NCI-H2081 (cell line): ENCODE measurements at places on chromosomes 1 and 21.
A peak's percentile ranks its signal among the peaks of the same experiment; 100 is the strongest.

DNA sequence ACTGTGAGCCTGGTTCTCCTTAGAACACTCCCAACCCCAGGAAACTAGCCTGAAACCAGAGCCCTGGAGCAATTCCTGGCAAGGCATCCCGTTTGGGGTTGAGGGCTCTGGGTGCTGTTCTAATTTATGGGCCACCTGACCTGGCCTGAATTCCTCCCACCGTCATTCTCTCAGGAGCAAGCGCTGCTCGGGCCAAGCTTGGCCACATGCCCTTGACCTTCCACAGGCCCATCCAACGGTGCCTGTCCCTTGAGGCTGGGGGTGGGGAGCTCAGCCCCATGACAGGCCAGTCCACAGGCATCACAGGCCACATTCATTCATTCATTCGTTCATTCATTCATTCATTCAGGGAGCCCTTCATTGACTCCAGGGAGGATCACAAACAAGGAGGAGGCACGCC is 5.3 kb downstream of the PADI2 start:
- no peak for DNase-seq

DNA sequence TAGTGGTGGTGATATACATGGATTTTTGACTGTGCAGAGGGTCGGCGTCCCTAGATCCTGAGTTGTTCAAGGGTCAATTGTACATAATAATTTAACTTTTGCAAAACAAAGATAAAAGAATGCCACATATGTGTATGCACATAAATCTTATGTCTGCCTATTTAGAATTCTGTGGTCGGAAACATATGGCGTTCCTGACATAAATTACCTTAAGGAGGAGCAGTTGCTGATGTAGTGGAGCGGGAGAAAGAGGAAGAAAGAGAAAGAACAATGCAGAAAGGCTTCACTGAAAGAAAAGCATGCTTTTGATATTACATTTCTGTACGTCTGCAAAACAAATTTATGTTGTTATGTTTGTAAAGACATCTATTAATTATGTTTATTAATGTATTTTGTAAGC is 40.0 kb downstream of the S1PR1 start:
- DNase-seq, result no peak

DNA sequence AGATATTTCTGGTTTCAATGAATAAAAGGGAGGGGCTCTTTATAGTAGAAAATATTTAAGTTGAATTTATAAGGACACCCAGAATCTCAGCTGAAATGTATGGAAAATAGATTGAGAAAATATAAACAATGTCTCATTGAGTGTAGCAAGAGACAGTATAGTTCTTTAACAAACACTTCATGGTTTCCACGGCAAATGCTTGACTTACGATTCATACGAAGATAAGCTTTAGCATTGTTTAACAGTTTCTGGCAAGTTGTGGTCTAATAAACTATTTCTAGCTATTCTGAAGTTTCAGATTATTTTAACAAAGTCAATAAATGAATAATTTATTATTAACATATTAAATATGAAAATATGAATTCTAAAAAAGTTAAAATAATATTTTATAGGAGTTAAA is 1419.4 kb downstream of the KCNT2 start:
- no peak for DNase-seq

DNA sequence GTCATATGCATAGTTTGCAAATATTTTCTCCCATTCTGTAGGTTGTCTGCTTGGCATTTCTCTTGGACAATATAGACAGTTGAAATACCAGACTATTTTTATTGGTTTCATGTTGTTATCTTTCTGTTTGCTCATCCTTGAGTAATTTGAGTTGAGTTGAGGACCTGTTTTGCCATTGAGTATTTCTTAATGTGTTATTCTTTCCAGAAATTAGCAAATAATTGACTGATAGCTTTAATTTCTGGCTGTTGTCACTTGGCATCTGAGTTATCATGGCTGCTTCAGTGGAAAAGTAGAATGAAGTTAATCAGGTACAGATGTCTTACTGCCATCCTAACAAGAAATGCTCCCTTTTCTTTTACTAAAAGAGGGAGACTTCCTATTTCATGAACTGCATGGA is 264.8 kb upstream of the DUSP10 start:
- no peak for DNase-seq

- DNase-seq, result no peak
Observed at GRCh38 chr1:167683226-167683625, 38.6 kb upstream of the MPZL1 start.

DNA sequence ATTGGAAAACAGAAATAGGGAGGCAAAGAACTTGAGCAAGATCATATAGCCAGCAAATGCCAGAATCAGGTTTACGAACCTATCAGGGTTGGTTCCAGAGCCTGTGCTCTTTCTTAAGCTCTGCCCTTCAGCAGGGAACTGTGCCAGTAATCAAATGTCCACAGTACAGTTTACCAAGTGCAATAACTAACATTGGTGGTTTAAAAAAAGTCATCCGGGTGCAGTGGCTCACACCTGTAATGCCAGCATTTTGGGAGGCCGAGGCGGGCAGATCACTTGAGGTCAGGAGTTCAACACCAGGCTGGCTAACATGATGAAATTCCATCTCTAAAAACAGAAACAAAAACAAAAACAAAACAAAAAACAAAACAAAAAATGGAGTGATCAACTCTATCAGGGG is 182.7 kb downstream of the LMX1A start:
- no peak for DNase-seq

DNA sequence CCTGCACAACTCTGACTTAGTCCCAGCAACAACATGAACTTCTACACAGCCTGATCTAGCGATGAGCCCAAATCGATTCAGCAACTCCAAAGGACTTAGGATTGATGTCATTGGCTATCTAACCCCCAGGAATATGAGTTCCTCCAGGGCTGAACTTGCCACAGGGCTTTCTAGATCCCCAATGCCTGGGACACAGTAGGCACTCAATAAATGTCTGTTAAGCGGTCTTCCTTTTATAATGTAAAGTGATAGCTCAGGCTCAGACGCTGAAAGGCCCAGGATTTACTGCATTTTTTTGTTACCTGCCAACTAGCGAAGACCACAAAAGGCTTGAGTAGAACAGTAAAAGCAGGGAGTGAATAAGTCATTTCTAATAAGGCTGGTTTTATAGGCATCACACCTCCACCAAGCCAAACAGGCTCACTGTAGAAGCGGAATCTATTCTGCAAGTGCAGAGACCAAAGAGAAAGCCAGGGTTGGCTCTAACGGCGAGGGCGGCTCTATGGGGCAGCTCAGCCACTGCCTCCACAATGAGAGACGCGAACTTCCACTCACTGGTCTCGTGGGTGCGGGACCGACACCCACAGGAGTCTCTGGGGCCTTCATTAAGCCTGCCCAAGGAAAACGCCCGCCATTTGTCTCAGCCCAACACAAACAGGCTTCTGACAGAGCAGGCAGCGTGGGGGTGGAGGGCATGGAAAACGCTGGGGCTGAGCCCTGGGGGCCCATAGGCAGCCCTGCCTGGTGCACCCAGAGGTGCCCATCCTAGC is 52.0 kb downstream of the HLCS start:
- DNase-seq, result no peak

DNA sequence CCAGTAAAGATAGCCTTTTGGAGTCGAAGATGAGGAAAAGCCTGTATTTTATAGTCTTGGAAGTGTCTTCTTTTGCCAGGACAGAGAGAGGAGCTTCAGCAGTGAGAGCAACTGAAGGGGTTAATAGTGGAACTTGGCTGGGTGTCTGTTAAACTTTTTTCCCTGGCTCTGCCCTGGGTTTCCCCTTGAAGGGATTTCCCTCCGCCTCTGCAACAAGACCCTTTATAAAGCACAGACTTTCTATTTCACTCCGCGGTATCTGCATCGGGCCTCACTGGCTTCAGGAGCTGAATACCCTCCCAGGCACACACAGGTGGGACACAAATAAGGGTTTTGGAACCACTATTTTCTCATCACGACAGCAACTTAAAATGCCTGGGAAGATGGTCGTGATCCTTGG is at the start of gene VCAM1:
Gene VCAM1 (plus strand): TSS at position 253 of the 400 bp plus-strand sequence. CDS start 119 bp downstream, at position 372.
- no peak for DNase-seq

GRCh38 chr1:115507901-115508300 is 133.9 kb upstream of the VANGL1 start:
- DNase-seq, result no peak

- DNase-seq, result no peak
Observed at GRCh38 chr1:54615531-54616279, 7.6 kb downstream of the FAM151A start.

- peak; percentile 86 for DNase-seq
Observed at GRCh38 chr1:206909161-206909882, 12.1 kb downstream of the IL24 start.

DNA sequence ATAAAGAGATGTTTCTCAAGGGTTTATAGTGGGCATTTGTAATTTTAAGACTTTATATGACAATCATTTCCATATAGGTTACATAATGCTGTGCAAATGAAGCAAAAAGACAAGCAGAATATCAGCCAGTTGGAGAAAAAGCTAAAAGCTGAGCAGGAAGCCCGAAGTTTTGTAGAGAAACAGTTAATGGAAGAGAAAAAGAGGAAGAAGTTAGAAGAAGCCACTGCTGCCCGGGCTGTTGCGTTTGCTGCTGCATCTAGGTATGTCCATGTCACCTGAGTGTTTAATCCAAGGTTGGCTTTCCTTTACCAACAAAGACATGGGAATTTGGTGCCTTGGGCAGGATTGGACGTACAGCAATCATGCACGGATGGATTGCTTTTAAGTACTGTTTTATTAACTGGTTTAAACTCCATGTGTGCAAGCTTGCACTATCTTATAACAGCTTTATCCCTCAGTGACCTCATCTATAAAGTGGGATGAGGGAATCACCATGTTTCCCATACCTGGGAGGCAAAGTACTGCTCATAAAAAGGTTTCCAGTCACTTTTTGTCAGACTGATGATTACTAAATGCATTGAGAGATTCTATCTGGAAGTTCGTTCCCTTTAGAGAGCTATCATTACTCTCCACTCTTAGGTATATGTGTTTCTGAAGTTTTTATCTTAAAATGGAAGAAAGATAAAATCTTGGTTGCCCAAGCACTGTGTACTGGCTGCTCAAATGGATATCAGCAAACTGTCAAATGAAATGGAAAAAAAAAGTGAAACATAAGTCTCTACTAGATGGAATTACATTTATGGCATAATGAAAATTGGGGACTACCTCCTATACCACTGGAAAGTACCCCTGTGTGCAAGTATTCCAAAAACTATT is 55.1 kb downstream of the MACO1 start:
- DNase-seq, result no peak

DNA sequence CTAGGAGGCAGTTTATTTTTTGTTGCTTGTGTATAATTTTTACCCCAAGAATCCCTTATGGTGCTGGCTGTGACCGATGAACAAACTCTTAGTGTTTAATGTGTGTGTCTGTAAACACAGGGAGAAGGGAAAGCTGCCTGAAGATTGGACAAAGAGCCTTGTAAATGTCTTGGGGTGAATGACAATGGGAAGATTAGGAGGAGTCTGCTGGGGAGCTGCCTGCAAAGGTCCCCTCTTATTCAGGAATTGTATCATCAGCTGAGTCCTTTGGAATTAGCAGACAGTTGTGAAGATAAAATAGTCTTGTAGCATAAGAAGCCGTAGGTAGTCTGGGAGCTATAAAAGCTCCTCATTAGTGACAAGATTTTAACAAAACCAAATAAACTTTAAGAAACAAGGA is 88.4 kb downstream of the RUNX1 start:
- no peak for DNase-seq

DNA sequence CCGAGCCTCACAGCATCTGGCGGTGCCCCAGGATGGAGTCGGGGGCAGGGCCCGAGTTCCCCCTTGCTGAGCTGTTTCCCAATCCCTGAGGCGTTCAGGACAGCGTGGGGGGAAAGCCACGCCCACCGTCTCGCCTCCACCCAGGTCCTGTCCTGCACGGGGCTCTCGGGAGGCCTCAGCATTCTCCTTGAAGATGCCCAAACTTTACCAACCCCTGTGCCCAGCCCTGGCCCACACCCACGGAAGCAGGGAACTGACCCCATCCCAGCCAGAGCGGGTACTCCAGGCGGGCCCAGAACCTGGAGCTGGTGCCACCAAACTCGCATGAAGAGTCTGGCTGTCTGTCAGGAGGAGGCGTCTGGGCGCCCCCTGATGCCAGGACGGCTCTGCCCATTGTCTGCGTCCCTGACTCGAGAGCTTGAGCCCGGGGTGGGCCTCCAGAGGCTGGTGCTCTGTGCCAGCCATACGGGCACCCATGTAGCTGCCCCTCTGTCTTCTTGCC is 35.3 kb upstream of the POFUT2 start:
- no peak for DNase-seq

- DNase-seq, result no peak
Observed at GRCh38 chr1:229402993-229403392, 30.9 kb downstream of the ACTA1 start.

DNA sequence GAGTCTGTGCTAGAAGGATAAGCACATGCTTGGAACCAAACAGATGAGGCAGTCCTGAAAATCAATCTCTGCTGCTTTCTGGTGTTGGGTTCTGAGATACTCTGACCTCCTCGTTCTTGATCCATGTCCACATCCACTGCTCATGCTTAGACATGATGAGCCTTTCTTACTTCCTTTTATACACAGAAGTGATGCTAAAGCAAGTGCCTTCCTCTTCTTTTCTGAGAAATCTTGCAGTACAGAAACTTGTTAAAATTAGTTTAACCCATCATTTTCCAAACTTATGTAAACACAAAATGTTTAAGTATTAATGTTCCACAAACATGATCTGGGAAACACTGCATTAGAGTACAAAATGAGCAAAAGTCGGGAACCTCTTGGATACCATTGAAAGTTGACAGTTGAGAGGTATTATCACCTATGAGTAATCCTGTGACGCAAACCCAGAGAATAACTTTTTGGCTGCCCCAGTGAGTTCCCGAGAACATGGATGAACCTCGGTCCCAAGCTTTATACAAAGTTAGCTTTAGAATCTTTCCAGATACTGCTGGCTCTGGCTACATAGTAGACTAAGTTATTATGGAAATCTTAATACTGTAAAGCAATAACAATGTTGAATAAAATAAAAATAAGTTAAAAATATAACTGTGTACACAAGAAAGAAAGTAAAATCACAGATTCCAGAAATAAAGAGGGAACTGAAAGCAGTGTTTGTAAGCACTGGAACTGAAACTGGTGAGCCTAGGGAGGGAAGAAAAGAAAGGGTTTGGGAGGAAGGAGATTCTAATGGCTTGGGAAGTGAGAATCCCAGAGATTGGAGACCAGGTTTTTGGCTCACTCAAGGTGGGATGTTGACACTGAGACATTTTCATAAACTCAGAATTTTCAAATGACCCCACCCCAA is 429.3 kb upstream of the RUNX1 start:
- no peak for DNase-seq

- DNase-seq, result no peak
Observed at GRCh38 chr1:226816576-226816975, 53.8 kb upstream of the PSEN2 start.

- no peak for DNase-seq
Observed at GRCh38 chr1:208717525-208717924, 473.3 kb upstream of the PLXNA2 start.

DNA sequence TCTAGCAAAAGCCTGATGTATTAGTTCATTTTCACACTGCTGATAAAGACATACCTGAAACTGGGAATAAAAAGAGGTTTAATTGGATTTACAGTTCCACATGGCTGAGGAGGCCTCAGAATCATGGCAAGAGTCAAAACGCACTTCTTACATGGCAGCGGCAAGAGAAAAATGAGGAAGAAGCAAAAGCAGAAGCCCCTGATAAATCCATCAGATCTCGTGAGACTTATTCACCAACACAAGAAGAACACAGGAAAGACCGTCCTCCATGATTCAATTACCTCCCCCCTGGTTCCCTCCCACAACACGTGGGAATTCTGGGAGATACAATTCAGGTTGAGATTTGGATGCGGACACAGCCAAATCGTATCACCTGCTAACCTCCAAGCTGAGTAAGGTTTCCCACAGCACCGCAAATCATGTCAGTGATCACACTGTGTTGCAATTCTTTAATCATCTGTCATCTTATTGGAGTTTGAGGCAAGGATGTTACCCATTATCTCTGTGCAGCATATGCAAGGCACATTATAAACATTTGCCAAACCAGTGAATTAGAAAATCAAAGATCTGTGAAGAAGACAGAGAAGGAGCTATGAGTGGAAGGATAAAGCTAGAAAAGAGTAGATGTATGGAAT is 128.5 kb downstream of the ZNF281 start:
- no peak for DNase-seq
